ENCODE measurements at places on chromosomes 5 and 9.
A peak's percentile ranks its signal among the peaks of the same experiment; 100 is the strongest.

DNA sequence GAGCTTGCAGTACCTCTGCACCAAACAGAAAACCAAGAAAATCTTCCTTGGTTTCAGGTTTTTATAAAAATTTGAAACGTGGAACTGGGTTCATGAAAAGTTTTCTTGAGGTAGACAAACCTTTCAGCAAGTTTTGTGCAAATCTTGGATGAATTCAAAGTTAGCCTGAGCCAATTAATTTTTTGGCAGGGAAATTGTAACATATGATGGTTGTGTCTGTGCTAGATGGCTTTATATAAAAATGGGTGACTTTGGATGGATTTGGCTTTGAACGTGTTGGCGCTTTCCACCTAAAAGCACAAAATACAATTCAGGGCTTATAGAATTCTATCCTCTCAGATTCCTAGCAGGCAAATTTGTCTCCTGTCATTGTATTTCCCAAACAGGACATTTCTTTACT is 524.4 kb downstream of the CAAP1 start:
- DNase-seq, result no peak

GRCh38 chr9:125631391-125632085 is 75.5 kb downstream of the MAPKAP1 start:
- no peak for DNase-seq

DNA sequence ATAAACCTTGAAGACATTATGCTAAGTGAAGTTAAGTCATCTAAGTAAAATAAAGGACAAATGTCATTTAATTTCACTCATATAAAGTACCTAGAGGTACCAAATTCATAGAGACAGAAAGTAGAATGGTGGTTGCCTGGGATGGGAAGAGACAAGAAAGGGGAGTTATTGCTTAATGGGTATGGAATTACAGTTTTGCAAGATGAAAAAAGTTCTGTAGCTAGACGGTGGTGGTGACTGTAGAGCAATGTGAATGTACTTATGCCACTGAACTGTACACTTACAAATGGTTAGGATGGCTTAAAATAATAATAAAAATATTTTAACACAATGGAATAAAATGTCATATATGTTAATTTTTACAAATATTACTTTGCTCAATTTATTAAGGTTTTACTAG is 128.0 kb downstream of the MPDZ start:
- no peak for DNase-seq

DNA sequence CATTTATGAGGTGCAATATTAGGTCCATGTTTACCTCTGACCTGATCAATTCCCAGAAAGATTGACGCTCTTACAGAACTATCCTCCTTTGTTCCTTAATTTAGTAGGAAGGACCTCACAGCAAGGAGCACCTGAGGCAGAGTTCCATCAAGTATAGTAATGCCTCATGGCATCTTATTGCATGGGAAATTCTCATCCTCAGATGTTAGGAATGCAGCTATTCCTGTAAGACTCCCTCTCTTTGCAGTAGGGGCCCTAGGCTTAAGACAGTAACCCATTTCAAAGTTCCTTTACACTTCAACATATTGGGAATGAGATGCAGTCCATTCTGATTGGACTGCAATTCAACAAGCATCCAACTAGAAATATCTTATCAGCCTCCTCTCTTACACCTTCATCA is 69.8 kb downstream of the SLCO4C1 start:
- no peak for DNase-seq

DNA sequence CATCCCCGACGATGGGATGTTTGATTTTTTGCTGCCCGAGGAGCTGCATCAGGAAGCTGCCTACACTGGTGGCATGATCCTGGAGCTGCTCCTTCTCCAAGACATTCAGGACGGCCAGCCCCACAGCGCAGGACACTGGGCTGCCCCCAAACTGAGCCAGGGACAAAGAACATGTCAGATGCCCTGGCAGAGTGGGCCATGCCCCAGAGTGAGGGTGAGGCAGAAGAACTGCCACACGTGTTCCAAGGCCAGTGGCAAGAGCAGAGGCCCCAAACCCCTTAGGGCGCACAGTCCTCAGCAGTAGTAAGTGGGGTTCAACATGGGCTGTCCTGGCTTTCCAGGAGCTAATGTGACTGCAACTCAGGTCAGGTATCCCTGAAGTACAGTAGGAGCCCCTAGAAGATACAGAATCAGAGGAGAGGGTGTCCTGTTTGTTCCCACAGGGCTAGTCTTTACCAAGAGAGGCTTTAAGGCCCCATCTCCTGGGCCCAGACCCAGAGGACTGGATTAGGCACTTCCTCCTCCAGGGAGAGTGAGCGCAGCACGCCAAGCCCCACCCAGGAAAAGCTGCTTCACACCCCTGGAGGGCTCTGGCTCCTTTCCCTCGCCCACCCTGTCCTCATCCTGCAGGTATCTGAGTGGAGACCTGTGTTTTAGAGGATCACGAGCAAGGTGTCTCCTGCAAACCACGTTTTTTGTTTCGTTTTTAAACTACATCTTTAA is 11.1 kb downstream of the HNRNPAB start:
- no peak for DNase-seq

DNA sequence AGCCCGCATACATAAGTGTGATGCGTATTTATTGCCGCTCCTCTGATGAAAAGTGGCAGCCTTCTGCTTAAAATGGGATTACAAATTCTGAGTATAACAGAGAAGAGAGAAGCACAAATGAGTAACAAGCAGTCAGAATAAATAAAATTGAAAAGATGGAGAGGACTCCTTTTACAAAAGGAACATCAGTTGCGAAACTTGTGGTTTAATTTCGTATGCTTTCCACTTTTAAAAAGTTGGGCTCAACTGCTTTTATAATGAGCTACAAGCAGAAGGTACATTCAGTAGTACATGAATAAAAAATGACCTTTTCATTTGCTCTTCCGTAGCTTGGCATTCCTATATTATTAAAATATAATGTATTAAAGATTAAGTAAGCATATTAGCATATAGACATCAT is 320.0 kb downstream of the FBXL17 start:
- no peak for DNase-seq

- DNase-seq, result no peak
Measured at GRCh38 chr9:91835216-91835615, 114.8 kb downstream of the ROR2 start.

DNA sequence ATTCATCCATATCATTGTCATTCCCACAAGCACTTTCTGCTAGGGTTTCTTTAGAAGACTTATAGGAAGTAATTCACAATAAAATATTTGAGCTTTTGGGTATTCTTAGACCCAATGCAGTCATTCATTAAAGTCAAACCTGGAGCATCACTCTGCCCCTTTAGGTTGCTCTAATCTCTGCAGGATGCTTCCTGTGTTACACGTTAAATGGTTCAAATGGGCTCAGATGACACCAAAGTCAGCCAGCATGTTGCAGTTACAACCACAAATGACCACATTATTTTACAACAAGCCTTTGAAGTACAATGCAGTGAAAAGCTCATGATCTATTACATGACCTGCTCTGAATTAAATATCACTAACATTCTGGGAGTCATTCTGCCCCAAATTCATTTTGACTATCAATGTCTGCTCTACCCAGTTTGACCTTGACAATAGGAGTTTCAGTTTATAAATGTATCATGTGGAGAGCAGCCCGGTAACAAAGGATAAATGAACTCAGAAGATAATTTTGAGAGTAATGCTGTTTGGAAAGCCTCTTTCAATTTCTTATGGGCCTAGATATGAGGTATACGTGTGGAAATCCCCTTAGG is 668.6 kb upstream of the DMAC1 start:
- DNase-seq, result no peak

DNA sequence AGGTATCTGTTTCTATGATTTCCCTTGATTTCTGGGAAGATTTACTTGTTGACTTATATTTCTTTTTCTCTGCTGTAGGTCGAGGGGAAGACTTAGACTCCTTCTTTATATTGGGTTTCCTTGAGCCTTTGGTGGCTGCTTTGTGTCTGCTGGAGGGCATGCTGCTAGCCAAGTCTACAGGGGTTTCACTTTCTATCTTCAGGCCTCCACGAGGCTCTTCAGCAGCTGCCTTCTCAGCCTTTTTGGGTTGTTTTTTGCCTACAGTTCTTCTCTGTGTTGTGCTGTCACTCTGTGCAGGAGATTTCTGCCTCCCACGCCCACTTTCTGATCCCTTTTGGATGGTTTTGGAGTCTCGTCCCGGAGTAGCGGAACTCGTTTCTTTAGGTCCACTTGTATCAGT is 23.2 kb downstream of the LEAP2 start:
- DNase-seq, result no peak

- DNase-seq, result no peak
Measured at GRCh38 chr9:114088571-114089170, 10.4 kb downstream of the KIF12 start.

DNA sequence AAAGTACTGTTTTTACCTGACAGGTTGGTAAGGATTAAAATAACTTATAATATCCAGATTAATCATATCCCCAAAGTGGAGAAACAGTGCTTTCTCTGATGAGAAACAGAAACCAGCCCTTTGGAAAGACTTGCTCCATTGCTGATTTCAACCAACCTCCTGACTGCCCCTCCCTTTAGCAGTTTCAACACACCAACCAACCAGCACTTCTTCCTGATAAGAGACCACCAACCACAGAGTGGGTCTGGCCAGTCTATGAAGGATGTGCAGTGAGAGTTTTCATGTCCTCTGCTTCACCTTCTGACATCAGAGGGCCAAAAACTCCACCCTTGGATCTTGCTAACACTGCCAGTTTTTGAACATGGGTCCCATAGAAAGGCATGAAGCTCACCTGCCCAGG is 28.1 kb downstream of the RIGI start:
- DNase-seq, result no peak

DNA sequence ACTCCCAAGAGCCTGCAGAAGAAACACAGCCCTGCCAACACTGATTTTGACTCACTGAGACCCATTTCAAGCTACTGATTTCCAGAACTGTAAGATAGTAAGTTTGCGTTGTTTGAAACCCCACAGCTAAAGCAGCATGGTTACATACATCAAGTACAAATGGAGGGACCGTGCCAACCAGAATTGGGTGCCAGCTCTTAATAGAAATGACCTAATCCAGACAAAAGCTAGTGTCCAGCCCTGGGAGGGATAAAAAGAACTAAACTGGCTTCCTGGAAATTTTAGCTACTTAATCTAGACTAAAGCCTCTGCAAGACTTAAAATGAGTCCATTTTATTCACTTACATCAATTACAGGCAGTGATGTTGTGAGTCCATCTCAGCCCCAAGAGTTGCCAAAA is 122.6 kb downstream of the ADAMTS12 start:
- no peak for DNase-seq

GRCh38 chr9:35423499-35423898 is 66.4 kb upstream of the RUSC2 start:
- no peak for DNase-seq

GRCh38 chr9:72991772-72992171 is 38.9 kb upstream of the ALDH1A1 start:
- DNase-seq, result no peak

DNA sequence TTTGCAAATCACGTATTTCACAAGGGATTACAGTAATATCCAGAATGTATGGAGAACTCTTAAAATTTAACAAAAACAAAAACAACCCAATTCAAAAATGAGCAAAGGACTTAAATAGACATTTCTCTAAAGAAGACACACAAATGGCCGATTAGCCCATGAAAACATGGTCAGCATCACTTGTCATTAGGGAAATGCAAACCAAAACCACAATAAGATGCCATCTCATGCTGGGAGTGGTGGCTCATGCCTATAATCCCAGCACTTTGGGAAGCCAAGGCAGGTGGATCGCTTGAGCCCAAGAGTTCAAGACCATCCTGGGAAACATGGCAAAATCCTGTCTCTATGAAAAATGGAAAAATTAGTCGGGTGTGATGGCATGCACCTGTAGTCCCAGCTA is 120.2 kb downstream of the SUSD1 start:
- DNase-seq, result no peak

DNA sequence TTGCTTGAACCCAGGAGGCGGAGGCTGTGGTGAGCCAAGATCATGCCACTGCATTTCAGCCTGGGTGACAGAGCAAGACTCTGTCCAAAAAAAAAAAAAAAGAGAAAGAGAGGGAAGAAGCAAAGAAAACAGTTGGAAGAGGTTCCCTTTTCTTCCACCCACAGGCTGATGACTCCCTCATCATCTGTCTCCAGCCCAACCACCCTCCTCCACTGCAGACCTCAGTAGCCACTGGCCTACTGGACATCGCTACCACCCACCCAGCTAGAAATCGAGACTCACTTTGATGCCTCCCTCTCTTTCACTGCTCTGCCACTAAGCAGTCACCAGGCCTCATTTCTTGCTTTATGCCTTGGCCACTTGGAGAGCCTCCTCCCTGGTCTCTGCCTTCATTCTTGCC is 71.2 kb downstream of the NIPSNAP3B start:
- no peak for DNase-seq

DNA sequence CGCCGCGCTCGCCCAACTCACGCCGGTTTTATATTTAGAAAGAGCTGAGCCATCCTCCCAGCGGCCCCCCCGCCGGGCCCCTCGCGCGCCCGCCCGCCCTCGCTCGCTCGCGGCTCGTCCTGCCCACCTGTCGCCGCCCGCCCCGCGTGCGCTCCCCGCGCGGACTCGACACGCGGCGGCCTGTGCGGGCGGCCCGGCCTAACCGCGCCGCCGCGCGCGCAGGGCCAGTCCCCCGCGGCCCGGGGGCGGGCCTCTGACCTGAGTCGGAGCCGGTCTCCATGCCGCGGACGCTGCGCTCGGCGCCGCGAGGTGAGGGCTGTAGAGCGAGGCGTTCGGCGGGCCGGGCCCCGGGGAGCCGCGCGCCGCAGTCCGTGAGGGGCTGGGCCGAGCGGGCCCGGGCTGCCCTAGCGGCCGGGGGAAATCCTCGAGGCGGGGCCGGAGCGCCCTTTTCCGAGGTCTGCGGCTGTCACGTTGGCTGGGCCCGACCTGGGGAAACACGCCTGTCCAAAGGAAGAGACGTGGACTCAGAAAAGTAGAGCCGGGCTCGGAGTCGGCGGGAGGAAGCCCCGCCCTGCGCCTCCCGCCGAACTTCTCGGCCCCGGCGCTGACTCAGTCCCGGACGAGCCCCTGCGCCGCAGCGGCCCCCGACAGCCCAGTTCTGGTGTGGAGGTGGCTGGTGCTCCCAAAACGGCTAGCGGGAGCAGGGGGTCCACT is at the start of gene ECPAS:
TSS of gene ECPAS (minus strand) at position 526 of the 714 bp plus-strand sequence. CDS start 11,465 bp downstream, outside the sequence.
- DNase-seq, result peak; percentile 81

GRCh38 chr9:98226516-98226915 is 28.9 kb downstream of the TBC1D2 start:
- DNase-seq, result no peak

DNA sequence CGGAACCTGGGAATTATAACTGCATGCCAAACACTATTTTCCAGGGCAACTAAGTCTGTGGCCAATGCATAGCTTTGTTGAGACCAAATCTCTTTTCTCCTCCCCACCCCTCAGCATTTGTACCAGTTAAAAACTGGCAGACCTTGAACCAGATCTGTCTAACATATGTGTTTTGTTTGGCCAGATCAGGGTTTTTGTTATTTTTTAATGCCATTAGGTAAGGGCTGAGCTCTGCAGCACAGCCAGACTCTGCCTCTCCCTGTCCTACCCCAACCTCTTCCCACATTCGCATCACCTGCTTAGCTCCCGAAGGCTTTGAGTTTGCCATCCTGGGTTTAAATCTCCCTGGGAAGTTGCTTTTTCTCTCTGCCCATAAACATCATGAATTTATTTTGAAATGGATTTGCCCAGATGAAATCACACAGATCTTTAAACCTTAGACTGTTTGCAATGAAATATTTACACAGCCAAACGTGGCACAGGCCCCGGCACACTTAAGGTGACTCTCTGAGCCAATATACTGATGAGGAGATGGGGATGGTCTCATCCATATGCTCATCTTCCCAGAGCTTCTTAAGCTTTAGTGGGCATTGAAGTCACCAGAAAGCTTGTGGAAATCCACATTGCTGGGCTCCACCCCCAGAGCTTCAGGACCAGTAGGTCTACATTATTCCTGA is 54.0 kb upstream of the ALDH1B1 start:
- DNase-seq, result no peak

- no peak for DNase-seq
Measured at GRCh38 chr5:32471784-32472183, 27.2 kb upstream of the ZFR start.

- DNase-seq, result no peak
Measured at GRCh38 chr5:35094948-35095347, 47.2 kb upstream of the AGXT2 start.

Data from LoVo (cell line).